ENCODE measurements at places on chromosomes 6 and 20.

GRCh38 chr20:62025394-62025793, 40.3 kb downstream of the TAF4 start:
- DNase-seq: no peak

DNA sequence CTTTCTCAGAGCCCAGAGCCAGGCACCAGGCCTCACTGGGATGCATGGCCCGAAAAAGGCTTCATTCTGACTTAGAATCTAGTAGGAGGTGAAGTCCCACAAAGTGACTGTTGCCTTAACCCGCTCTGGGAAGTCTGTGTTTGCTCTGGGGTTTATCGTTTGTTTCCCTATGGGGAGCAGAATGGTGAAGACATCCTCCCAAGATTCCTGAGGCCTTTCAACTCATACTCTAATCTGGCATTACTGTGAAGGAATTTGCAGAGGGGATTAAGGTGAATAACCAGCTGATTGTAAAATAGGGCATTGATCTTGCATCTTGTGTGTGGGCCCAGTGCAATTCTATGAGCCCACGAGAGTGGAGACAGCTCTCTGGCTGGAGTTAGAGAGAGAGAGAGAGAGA, 67.8 kb downstream of the CDH26 start:
- DNase-seq: no peak

DNA sequence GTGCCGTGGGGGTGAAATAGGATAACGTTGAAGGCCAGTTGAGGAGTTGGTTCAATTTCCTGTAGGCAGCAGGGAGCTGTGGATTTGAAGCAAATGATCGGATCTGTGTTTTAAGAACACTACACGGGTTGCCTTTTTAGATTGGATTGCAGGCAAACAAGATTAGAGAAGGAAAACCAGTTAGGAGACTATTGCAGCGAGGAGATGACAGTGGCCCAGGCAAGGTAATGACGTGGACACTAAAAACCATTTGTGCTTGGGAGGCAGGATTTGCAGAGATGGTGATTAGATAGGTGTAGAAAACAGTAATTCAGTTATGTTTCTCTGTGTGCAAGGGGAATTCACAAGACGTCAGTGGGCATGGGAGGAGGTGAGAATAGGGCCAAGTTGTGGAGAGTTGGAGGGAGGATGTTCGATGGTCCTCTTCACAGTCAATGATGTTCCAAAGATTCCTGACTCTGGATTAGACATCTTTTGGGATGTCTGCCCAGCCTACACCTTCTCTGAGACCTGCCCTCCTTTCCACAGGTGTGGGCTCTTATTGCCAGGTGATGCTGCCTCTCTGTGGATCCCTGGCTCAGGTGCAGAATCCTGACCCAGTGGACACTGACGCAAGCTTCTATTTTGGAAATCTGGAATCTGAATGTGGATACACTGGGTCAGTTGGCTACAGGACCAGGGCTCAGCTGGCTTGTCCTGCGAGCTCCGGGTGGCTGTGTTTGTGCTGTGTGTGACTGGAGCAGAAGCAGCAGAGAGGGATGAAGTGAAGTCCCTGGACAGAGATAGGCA, 54.2 kb downstream of the TFAP2C start:
- no peak for DNase-seq

DNA sequence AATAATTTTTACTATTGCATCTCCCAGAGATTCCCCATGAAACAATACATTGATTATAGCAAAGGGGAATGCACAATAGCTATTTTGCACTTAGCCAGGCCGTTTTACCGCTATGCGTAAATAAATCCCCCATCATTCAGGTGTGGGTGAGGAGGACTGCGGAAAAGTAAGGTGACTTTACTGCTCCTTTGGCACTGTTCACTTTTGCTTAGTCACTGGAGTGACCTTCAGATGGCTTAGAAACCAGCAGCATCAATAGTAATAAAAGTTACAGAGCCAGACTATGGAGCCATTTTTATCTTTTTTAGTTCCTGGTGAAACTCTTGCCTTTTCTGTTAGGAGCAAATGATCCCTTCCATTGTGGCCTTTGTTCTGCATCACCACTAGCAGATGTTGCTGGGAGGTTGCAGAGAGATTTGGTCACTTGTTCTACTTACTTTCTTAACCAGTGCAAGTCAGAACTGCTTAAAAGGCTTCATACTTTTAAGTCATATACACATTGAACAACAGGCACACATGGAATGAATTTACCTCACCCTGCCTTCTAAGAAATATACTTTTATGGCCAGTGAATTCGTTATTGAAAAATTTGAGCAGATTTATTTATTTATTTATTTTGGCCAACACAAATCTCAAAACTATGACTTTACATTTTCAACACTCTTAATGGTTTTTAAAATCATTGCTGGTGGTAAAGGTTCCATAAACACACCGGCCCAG, 12.1 kb upstream of the BTBD3 start:
- no peak for DNase-seq

DNA sequence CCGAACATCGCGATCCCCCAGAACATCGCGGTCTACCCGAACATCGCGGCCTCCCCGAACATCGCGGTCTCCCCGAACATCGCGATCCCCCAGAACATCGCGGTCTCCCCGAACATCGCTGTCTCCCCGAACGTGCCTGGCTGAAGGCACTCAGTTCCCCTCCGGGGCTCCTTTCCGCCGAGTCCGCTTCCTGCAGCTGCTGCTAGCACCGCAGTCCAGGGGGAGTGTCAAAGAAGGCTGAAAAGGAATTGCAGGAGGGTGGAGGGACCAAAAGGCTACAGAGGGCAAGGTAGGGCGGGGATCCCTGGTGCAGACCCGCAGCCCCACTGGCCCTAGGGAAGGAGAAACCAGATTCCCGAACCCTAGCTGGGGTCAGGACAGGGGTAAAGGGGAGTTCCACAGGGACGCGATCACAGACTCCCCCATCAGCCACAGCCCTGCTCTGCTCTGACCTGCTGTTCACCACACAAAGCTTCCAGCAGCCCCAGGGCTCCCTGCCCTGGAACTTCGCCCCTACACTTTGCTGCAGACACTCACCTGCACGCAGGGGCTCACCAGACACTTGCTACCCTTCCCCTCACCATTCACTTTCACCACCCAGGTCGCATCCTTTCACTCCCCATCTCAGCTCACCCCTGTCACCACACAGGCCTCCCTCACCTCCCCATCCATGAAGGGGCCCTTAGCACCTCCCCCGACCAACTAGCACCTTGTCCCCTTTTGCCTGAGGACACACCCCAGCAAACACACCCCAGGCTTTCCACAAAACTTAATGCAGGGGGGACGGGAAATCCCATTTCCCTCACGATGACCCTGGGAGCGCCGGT, 1.7 kb downstream of the ULBP1 start:
- DNase-seq: no peak
